Activated CD8-positive, alpha-beta memory T cell treated with anti-CD3 and anti-CD28 coated beads for 1 hour (primary cell): ENCODE measurements at places on chromosomes 1 and 21.

- no peak for DNase-seq
These were observed 74.4 kb downstream of the CLCA4 start for GRCh38 chr1:86621286-86621685.

DNA sequence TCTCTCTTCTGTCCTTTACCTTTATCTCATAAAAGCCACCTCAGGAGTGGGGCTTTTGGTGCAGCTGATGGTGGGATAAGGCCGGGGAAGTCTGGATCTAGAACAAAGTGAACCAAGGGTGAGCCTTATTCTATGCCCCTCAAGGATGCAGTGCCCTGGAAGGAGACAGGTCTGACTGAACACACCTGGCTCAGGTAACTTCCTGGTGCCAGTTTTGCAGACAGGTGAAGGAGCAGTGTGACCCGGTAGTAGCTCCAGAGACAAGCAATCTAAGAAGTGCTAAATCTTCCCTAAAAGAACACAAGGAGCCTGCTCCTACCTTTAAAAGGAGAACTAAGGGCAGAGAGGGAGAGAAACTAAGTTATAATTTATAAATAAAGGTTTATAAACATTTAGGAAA, 2.9 kb downstream of the KCNJ15 start:
- no peak for DNase-seq

DNA sequence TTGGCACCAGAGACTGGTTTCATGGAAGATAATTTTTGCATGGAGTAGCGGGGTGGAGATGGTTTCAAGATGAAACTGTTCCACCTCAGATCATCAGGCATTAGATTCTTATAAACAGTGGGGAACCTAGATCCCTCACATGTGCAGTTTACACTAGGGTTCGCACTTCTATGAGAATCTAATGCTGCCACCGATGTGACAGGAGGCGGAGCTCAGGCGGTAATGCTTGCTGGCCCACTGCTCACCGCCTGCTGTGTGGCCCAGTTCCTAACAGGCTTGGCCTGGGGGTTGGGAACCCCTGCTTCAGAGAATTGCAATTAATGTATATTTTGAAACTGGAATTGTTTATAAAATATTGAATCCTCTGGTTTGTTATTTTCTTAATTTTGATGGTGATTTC, 92.1 kb downstream of the NRIP1 start:
- DNase-seq, result no peak

GRCh38 chr1:220681220-220681880, 8.8 kb upstream of the C1orf115 start:
- no peak for DNase-seq

- no peak for DNase-seq
These were observed 6.1 kb downstream of the WNT2B start for GRCh38 chr1:112514901-112515300.

DNA sequence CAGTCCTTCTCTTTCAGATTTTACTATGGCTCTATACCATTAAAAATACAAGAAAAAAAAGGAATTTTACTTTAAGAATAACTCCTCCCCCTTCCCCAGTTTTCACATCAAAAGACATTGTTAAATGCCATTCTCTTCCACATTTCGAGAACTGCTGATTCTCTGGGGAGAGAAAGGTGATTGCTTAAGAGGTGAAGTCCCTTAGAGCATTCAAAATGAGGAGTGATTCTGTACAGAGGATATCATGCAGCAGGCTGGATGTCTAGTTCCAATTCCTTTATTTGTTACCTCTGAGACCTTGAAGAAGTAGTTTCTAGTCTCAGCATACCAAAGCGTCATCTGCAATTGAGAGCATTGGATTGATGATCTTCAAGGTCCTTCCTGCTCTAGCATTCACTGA, 46.9 kb downstream of the FMO3 start:
- no peak for DNase-seq

DNA sequence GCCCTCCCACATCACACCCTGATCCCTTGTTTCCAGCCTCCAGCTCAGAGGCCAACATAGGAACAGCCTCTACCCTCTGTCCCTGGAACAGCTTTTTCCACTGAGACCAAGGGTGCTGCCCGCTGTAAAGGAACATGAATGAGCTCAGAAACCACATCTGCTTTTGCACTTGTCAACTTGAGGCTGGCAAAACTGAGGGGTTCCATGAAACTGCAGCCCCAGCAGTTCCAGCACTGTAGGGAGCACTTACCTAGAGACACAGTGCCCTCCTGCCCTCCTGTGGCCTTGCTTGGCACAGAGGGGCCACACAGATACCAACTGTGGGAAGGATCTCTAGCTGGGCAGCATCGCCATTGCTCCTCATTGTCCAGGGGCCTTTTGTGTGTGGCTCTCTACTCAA, 51.7 kb downstream of the ITPKB start:
- DNase-seq, result no peak

DNA sequence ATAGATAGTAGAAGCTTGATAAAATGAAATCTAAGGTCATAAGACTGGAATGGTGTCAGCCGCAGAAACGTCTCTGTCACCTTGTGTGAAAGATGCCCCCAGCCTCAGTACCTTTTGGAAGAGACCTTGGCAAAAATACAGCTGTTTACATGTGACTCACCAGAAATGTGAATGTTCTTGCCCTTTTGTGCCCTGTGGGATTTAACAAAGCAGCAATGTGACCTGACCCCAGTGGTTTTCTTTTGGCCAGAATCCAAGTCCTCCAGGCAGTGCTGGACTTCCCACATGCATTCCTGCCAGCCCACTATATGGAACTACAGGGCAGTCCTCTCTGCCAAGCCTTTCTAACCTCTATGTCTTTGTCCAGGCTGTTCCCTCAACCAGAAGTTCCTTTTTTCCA, 27.2 kb upstream of the LRRC8C start:
- DNase-seq, result no peak

GRCh38 chr21:29265690-29266479, 32.8 kb upstream of the BACH1 start:
- no peak for DNase-seq

GRCh38 chr1:17190010-17190995, 14.6 kb upstream of the PADI1 start:
- no peak for DNase-seq

DNA sequence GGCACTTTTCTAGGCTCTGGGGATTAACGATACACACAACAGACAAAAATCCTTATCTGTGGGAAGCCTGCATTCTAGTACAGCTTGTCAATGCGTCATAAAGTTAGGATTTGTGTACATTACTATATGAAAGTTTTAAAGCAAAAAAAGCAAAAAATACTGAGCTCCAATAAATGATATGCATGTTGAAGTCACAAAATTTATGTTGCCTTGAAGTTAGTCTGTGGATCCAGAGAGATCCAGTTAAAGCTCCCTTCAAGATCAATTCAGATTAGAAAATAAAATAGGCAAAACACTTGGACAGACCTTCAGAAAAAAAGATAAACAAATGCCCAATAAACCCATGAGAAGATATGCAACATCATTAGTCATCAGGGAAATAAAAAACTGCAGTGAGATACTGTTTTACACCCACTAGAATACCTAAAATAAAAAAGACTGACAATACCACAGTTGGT, 33.1 kb upstream of the KCNQ4 start:
- no peak for DNase-seq

GRCh38 chr1:200150721-200151120, 123.2 kb downstream of the NR5A2 start:
- no peak for DNase-seq

DNA sequence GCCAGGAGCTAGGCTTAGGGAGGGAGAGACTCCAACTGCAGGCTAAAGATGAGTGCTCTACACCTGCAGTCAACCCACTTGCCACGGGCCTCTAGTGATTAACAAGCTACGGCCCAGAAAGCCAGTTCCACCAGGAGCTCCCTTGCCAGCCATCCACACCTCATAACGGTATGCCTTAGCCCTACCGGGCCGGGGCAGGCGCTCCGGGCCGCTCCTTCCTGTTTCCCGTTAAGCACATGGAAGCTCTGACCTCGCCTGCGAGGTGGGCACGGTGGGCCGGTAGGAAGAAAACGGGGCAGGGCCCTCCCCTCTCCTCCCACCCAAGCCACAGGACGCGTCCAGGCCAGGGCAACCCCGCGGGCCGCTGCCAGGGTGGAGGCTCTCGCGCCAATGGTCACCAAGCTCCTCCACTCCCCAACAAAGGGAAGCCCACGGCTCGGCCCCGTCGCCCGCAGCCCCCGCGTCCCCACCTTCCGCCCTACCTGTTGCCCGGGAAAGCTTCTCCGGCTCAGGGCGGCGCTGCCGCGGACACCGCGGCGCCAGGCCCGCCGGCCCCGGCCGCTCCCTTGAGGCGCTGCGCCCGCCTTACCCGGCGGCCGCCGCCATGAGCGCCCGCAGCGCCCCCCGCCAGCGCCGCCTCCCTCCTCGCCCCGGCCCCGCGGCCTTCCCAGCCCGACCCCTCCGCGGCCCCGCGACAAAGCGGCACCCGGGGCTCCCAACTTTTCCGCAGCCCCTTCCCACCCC, 627 bp downstream of the CERS2 start:
- DNase-seq, result no peak

DNA sequence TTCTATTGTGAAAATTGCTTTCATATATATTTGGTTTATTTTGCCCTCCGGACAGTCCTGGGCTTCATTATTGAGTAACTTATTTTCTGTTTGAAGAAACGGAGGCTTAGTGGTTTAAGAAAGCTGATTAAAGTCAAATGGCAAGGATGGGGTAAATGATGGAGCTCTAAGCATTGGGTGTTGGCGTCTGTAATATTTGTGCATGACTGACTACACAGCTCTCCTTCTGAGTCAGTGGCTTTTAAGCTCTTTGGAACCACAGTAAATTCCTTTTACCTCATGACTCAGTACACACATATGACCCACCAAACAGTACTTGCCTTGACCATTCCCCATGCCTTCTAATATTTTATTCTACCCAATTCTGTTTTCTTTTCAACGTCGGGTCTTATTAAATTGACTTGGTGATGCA, 21.0 kb downstream of the B3GALT5 start:
- no peak for DNase-seq

- DNase-seq, result no peak
These were observed 2.8 kb upstream of the ENAH start for GRCh38 chr1:225655509-225656258.

- DNase-seq, result no peak
These were observed 1157.3 kb downstream of the PLA2G4A start for GRCh38 chr1:187985897-187986654.

DNA sequence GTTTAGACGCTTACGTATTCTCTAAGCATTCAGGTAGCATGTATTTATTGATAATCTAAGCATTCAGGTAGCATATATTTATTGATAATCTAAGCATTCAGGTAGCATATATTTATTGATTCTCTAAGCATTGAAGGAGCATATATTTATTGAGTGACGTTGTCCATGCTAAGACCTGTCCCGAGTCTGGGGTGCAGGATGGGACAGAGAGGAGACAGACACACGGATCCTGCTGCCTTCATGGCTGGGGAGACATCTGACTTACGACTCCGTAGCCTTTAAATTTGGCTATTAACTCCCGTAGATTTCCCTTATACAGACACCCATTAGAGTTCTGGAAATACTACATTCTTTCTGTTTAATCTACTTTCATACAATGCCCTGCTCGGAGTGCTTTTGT, 982 bp downstream of the SCCPDH start:
- DNase-seq, result no peak

- DNase-seq, result no peak
These were observed 52.5 kb upstream of the ID3 start for GRCh38 chr1:23611601-23612327.

DNA sequence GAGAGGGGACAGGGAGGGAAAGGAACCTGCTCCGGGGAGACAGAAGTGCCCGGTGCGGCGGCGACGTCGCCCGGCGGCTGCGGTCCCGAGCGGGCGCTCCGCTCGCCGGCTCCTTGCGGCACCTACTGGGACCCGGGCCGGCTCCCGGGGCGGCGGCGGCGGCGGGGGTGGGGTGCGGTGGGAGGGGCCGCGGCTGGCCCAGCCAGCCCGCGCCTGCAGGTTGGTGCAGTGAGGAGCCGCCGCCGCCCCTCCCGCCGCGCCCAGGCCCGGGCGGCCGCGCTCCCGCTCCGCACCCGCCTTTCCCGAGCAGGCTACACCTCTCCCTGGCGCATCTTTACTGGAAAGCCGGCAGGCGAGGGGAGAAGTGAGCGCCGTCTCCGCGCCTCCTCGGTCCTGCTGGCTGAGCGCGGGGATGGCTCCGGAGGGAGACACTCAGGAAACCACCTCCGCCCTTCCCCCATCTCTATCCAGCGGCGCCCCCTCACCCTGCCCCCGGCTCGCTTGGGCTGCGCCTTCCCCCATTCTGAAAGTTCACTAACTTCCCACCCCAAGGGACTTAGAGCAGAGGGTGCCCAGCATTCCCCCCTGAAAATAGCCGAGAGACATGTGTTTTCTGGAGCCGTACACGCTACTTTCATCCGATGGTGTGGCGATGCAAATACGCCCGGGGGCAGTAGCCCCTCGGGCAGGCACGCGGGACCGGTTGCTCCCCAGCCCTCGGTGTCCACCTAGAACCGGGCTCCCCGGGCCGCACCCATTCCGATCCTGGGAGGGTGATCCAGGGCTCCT, at the start of gene PLD5:
Gene PLD5 (minus strand): TSS at position 127 of the 789 bp plus-strand sequence.
- DNase-seq, result no peak

DNA sequence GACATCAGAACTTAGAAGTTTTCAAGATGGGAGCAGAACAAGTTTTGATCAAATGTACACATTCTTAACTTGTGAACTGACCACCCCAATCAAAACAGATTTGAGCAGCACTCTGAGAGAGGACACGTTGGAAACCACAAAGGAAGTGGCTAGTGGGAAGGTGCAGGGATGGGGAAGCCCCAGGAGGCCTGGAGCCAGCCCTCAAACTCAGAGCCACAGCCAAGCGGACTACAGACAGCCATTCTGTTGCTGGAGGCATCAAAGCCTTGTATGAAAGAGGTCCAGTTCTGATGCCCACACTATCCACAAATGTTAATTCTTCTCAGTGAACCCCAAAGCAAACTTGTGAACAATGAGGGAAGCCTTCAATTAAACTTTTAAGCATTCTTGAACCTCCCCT, 143.6 kb upstream of the RAB4A start:
- no peak for DNase-seq

DNA sequence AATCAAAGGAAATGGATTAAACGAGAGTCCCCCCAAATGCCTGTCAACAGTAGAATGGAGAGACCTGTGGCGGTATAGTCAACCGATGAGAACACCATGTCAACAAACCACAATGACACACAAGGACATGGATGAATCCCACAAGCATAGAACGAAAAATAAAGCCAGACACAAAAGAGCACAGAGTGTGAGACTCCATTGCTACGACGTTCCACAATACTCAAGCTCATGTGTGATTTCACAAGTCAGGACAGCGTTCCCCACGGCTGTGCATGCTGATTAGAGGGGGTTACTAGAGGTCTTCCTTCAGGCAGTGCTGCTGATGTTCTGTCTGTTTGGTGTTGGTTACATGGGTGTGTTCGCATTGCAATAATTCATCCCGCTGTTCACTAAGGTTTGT, 5.8 kb upstream of the PLA2G2D start:
- DNase-seq, result no peak
